ENCODE measurements at places on chromosomes 13 and 19.

DNA sequence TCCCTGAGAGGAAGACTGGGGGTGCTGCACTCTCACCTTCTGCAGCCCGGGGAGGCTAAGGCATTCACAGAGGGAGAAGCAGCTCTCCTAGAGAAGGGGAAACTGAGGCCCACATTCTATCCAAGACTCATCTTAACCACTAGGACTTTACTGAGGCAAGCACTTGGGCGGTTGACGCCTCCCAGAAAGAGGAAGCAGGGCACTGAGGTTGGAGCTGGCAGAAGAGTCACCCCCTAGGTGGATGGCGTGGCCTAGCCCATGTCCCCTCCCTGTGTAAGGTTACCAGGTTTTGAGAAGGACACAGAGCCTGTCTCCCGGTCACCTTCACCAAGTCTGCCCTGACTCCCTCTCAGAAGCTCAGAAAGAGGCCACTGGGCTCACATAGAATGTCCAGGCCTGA, 2.7 kb downstream of the S1PR2 start:
- no peak for DNase-seq

- DNase-seq: no peak
These were observed 61.9 kb downstream of the THSD1 start for GRCh38 chr13:52344108-52344507.

DNA sequence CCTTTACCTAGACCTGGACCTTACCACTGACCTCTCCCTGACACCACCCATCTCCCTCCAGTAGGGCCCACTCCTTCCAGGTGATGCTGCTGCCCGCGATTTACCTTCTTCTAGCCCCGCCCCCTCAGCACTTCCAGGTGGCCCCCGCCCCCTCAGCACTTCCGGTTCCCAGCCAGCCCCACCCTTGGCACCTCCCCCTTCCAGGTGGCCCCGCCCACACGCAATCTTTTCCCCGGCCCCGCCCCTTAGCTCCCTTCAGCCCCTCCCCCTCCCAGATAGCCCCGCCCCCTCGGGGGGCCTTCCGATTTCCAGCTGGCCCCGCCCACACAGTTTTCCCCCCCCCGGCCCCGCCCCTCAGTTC, 586 bp downstream of the LIG1 start:
- DNase-seq: peak; percentile 62

DNA sequence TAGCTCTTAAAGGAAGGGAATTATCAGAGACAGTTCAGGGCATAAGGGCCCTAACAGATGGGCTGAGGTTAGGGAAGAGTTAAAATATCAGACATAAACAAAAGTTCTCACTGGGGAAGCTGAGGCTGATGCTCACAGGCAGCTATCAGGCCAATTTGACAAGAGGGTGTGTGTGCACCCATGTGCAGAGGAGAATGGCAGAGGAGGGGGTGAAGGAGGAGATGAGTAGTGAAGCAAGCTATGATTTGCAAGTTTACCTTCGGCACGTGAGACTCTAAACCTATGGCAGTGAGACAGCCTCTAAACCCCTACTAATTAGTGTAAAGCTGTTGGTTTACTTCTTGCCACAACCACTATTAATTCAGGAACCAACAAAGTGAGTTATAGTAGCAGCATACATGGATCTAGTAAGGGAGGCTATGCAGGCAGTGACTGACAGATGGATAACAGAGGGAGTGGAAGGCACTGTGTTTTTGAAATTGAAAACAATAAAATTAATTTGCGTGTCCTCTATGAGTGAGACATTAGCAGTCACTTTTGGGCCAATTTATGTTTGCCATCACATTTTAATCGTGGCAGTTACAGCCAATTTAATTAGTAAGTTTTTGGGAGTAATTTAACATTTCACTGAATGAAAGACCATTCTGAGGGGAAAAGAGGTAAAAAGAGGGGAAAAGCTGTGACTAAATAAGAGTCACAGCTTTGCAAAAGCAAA, 99.6 kb upstream of the HTR2A start:
- no peak for DNase-seq

DNA sequence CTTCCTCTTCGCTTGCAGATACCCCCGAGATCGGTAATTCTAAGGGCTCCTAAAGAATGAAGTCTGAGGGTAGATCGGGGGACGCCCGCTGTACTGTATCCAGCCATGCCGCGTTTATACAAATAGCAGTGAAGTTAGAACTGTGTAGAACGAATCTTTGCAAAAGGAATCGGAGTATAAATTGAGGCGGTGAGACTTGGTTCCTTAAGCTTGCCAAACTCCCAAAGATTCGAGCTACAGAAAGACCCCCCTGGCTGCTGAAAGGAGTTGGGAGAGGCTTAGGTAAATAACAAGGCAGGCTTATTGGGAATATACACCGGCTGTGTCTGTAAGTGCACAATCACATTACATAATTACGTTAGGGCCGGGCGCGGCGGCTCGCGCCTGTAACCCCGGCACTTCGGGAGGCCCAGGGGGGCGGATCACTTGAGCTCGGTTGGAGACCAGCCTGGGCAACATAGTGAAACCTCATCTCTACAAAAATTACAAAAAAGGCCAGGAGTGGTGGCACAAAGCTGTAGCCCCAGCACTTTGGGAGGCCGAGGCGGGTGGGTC, 12.2 kb downstream of the TMEM160 start:
- no peak for DNase-seq

- DNase-seq: no peak
These were observed 1703.6 kb downstream of the EFNB2 start for GRCh38 chr13:104831831-104832230.

- no peak for DNase-seq
These were observed 343.9 kb downstream of the OXGR1 start for GRCh38 chr13:96650301-96650886.

GRCh38 chr13:101627556-101627943, 175.1 kb downstream of the ITGBL1 start:
- peak; percentile 5 for DNase-seq

- DNase-seq: no peak
These were observed at the start of gene RDH8 for GRCh38 chr19:10013316-10013715. Gene RDH8 (plus strand): TSS chr19:10013483. CDS start chr19:10013498, 15 bp downstream.

GRCh38 chr19:53463263-53463662, 4.3 kb upstream of the ZNF813 start:
- no peak for DNase-seq

DNA sequence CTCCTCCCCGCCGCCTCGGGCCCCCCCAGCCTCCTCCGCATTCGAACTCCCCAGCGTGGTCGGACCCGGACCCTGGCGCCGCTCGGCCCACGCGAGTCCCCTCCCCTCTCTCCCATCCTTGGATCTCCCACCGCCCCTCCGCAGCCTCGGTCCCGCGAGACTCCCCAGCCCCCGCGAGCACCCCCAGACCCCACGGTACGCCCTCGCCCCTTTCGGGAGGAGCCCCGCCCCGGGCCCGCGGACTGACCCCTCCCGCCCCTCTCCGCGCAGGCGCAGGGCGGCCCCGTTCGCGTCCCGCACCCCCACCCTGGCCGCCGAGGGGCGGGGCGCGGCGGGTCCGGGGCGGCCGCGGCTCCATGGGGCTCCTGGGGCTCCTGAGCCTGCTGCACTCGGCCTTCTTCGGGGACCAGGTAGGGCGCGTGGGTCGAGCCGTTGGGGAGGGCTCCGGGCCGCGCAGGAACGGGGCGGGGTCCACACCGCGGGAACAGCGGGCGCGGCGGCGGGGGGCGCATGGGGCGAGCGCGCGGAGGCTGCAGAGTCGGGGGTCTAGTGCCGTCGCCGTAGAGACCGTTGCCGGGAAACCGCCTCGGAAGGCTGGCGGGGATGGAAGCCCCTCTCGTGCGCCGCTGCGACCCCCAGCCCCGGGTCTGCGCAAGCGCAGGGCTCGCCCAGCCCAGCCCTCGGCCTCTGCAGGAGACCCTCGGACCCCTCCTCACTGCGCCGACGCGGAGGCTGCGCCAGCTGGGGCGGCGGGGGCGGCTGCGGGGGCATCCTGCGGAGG, 3.8 kb upstream of the APC2 start:
- DNase-seq: no peak

- DNase-seq: peak; percentile 11
These were observed 95.7 kb downstream of the STK24 start for GRCh38 chr13:98480915-98481877.

GRCh38 chr13:80931766-80932165, 590.8 kb upstream of the SPRY2 start:
- DNase-seq: no peak

DNA sequence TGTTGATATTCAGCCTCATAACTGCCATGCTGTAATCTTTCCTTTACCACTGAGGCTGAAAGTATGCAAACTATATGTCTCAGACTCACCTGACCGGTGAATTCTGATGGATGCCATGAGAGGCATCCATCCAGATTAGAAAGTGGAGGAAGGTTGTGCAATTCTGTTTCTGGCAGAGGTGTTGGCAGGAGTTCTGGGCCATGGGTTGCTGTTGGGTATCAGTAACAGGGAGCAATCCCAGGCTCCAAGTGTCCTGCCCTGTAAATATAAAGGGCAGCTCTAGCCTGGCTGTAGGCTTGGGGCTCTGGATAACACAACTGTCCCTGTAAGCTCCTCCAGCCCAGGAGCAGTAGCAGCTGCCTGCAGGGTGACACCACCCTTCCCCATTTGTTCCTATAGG, 77.4 kb upstream of the ABCC4 start:
- DNase-seq: no peak

GRCh38 chr19:51546107-51546649, 14.7 kb upstream of the SIGLEC6 start:
- DNase-seq: no peak

- DNase-seq: no peak
These were observed 47.4 kb upstream of the SERPINE3 start for GRCh38 chr13:51292000-51292565.

GRCh38 chr13:81171065-81171647, 830.2 kb upstream of the SPRY2 start:
- DNase-seq: no peak

GRCh38 chr19:14515501-14516047, 2.6 kb downstream of the DNAJB1 start:
- no peak for DNase-seq

- no peak for DNase-seq
These were observed 15.0 kb downstream of the LIPE start for GRCh38 chr19:42412227-42412626.

DNA sequence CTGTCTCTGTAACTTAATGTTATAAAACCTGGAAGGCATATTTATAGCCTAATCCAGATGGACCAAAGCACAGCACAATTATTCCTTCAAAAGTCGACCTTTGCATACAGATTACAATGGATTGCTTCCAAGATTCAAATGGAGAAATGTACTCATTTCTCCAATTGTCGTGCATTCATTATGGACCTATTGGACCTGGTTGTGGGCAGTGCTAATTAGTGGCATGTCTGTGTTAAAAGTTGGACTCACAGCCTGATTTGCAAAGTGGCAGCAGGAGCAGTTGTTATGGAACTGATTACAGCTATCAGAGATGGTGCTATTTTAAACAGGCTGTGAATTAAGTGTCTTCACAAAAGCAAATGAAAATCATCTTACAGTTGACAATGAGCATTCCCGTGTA, 1529.3 kb upstream of the SLC10A2 start:
- no peak for DNase-seq

- DNase-seq: no peak
These were observed 18.2 kb upstream of the IGFL1 start for GRCh38 chr19:46211201-46211881.

GRCh38 chr13:26987486-26988013, 184.1 kb downstream of the USP12 start:
- DNase-seq: no peak

GRCh38 chr13:92251671-92252210, 853.3 kb downstream of the GPC5 start:
- DNase-seq: no peak

GRCh38 chr13:25300861-25301346, 521 bp upstream of the NUP58 start:
- no peak for DNase-seq

DNA sequence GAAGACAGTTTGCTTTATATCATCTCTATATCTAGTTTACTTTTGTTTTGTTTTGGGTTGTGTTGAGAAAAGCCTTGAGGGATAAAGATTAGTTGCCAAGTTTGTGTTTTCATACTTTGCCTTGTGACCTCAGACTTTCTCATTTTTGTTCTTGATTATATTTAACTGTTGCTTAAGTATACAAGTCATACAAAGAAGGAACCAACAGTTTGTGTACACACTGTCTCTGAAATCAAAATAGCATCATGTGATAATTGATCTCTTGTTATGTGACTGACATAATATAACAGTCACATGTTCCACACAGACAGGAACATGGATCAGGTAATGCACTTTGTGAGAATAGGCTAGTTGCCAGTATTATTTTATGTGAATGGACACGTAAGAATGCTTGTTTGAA, 70.8 kb downstream of the SHISA2 start:
- DNase-seq: peak; percentile 16

GRCh38 chr19:1291761-1292418, 6.2 kb downstream of the EFNA2 start:
- DNase-seq: no peak

- no peak for DNase-seq
These were observed at the start of gene PDE4A for GRCh38 chr19:10420444-10421239. Gene PDE4A (plus strand): TSS chr19:10420538. CDS start chr19:10420765, 227 bp downstream.

DNA sequence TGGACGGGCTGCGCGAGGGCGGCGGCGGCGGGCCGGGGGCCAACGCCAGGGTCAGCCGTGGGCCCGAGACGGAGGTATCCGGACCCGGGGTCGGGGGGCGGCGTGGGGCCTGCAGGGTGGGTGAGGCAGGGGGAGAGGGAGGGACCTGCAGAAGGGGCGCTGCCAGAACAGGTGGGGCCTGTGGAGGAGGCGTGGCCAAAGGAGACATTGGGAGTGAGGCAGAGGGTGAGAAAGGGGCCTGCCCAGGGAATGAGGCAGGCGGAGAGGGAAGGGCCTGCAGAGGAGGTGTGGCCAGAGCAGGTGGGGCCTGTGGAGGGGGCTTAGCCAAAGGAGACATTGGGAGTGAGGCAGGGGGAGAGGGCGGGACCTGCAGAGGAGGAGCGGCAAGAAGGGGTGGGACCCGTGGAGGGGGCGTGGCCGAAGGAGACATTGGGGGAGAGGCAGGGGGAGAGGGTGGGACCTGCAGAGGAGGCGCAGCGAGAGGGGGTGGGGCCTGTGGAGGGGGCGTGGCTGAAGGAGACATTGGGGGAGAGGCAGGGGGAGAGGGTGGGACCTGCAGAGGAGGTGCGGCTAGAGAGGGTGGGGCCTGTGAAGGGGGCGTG, 4.2 kb downstream of the PRR36 start:
- DNase-seq: no peak

GRCh38 chr13:99374994-99375737, 68.0 kb upstream of the GPR183 start:
- DNase-seq: no peak

DNA sequence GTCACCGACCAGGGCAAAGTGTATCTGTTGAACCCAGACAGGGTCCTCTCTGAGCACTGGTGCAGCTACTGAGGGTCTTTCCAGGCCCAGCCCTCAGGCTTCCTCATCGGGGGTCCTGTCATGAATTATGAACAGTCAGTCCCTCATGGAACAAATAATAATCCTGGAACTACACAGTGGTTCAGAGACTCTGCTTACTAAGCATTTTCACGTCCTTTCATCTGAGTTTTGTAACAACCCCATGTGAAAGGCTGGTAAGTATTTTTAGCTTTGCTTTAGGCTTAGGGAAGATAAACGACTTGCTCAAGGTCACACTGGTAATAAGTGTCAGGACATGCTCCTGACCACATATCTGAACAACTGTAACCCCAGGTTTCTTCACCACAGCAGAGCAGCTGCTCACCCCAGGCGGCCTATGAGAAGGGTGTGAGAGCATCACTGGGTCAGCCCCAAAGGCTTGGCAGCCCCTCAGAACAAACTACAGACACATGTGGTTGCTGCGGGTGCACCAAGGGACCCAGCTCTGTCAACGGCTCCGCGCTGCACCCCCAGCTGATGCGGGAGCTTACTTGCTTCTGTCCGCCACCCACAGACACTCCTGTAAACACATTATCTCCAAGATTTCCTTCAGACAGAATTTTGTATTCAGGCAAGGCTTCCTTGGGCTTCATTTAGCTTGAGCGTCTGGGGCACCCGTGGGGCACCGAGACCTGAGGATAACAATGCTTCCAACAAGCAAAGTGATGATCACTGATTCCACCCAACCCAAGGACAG, 19.4 kb upstream of the GSX1 start:
- no peak for DNase-seq
